C1 segment of cervical spinal cord (tissue), 14 donors: ENCODE measurements at places on chromosomes 6 and 20.

DNA sequence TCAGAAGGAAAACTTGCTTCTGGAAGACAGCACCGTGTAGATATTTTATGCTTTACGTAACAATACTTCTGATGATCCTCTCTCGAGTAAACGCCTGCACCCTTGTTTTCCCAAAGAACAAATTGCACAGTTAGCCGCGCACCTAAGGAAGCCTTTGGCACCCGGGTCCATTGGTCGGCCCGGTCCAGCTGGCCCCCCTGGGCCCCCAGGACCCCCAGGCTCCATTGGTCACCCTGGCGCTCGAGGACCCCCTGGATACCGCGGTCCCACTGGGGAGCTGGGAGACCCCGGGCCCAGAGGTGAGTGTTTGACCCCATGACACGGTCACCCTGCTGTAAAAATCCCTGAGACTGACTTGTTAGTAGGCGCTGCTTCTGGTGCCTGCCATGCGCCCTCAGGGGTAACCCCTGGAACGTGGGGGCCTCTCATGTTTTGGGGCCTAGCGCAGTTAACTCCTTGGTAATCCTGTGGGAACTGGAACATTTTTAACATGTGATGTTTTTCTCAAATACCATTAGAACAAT, 20.2 kb downstream of the COL9A3 start:
- DNase-seq = no peak

DNA sequence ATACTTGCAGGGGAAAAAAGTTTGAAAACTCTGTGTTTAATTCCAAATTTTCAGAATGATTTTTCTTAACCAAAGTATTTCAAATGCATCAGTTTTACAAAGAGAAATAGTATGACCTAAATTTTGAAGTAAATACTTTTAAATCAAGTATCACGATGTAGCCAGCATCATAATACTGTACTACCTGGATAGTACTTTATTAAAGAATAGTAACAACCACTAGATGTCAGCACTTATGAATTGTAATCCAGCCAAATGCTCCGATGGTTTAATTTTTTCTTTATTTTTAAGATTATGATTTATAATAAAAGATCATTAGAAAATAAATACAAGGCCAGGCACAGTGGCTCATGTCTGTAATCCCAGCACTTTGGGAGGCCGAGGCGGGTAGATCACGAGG, 37.2 kb upstream of the HACE1 start:
- DNase-seq = no peak

DNA sequence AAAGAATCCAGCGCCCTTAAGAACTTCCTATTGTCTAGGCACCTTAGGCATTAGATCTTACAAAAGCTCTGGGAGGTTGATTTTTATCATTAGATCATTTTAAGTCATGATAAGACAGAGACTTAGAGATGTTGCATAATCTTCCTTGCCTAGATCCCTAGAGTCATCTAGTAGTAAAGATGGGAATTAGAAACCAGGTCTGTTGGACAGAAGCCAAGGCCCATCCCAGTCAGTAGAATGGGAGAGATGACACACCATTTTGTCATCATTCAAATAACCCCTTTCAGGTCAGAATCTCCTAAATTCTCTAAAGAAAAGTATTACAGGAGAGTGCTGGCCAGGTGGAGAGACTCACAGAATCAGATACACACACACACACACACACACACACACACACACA, 579.1 kb downstream of the BMP2 start:
- no peak for DNase-seq

- no peak for DNase-seq
Measured at GRCh38 chr6:36853325-36853724, 14.1 kb upstream of the CPNE5 start.

- DNase-seq = no peak
Measured at GRCh38 chr20:19868441-19868840, 110.4 kb downstream of the RIN2 start.

GRCh38 chr6:6218759-6219085, 101.7 kb downstream of the F13A1 start:
- DNase-seq = no peak

- no peak for DNase-seq
Measured at GRCh38 chr6:167148997-167149396, 8.8 kb downstream of the GPR31 start.

DNA sequence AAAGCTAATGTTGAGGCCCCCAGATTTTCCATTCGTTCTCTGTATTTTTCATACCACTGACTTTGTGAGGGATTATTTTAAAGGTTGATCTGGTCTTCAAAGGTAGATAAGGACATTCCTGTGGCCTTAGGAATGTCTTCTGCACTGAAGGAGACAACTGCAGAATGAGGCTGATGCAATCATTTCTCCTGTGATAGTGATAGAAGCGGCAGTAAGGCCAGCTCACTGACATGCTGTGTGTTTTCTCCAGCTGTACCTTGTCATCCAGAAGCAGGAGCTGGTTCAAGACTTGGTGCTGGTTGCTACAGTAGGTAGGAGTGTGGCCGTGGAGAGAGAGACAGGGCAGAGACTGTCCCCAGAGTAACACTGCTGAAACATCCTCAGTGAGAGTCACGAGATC, 53.8 kb downstream of the DCBLD1 start:
- DNase-seq = no peak
